ENCODE measurements at places on chromosomes 1 and 21. TPM values are rescaled to one million over a fixed set of nuclear protein-coding genes. Genes with fewer than 3 reads are reported as not detected.

DNA sequence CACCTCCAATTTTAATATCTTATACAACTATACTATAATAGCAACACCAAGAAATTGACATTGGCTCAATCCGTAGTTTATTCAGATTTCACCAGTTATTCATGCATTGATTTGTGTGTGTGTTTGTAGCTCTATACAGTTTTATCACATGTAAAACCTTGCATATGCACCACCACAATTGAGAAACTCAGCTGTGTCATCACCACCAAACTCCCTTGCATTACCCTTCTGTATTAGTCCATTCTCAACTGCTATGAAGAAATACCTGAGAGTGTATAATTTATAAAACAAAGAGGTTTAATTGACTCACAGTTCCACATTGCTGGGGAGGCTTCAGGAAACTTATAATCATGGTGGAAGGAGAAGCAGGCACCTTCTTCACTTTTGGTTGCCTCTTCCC is 162.1 kb downstream of the PATJ start:
- no peaks in the 10 kb centered on the region for H3K36me3 ChIP-seq
- no peak overlapping the region for H3K27ac ChIP-seq
- H3K4me3 ChIP-seq, result no peak overlapping the region
- H3K27me3 ChIP-seq, result no peaks in the 10 kb centered on the region
- H3K4me1 ChIP-seq, result no peaks in the 10 kb centered on the region
- no peak for DNase-seq

- no peak for DNase-seq
- no peaks in the 10 kb centered on the region for H3K4me1 ChIP-seq
- no peaks in the 10 kb centered on the region for H3K36me3 ChIP-seq
- H3K27me3 ChIP-seq, result no peaks in the 10 kb centered on the region
- H3K4me3 ChIP-seq, result no peak overlapping the region
Observed at GRCh38 chr1:218850367-218850766, 323.3 kb upstream of the LYPLAL1 start.

- H3K4me1 ChIP-seq, result peaks cover 53% of the 10 kb centered on the region
- H3K27ac ChIP-seq, result peak overlapping the region; percentile 99
Observed at GRCh38 chr1:150578272-150579109, 919 bp downstream of the MCL1 start.

DNA sequence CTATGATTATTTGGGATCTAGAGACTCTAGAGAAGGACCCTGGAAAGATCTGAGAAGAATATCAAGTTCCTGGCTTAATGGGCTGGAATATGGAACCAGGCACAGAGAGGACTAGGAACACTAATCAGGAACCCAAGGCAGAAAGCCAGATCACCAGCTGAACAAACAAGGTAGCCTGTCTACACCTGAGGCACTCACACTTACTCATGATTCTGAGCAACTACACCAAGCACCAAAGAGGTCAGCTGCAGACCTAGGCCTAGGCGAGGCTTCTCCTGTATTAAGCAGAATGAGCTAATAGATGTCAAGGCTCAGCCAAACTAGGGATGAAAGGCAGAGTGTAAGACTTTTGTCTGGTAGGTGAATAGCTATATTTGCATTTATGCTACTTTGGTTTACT is 368.1 kb downstream of the LTN1 start:
- H3K27me3 ChIP-seq, result no peaks in the 10 kb centered on the region
- H3K27ac ChIP-seq, result no peak overlapping the region
- H3K4me3 ChIP-seq, result no peak overlapping the region

DNA sequence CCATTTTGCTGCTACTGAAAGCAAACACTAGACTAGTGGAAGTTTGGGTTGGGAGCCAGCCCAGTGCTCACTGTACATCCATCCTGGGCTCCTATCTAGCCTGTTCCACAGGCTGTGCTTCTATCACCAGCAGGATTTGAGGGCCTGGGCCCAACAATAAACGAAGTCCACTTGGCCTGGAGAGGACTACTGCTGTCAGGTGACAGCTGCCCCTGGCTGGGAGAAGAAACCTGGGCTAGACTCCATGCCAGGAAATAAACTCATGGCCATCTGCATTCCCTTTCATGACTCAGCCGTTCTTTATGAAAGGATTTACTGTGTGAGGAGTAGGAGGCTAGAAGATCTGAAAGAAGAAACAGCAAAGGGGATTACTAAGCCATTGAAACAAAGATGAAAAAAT is 35.5 kb downstream of the COLGALT2 start:
- no peak for DNase-seq
- peak overlapping the region; percentile 58 for H3K4me3 ChIP-seq
- peaks cover 32% of the 10 kb centered on the region for H3K4me1 ChIP-seq
- H3K27me3 ChIP-seq, result no peaks in the 10 kb centered on the region

- no peak for DNase-seq
- H3K36me3 ChIP-seq, result no peaks in the 10 kb centered on the region
- peaks cover 15% of the 10 kb centered on the region for H3K4me1 ChIP-seq
Observed at GRCh38 chr1:27346991-27347624, 5.3 kb downstream of the SYTL1 start.

GRCh38 chr1:32142446-32143301 is 34.8 kb downstream of the KPNA6 start:
- peak overlapping the region; percentile 23 for H3K27ac ChIP-seq
- no peak overlapping the region for H3K4me3 ChIP-seq
- H3K4me1 ChIP-seq, result peaks cover 19% of the 10 kb centered on the region
- peaks cover 4% of the 10 kb centered on the region for H3K36me3 ChIP-seq
- DNase-seq, result peak; percentile 5

GRCh38 chr1:117564227-117565075 is 41.4 kb upstream of the TENT5C start:
- H3K27me3 ChIP-seq, result no peaks in the 10 kb centered on the region
- no peaks in the 10 kb centered on the region for H3K36me3 ChIP-seq
- DNase-seq, result no peak
- H3K4me3 ChIP-seq, result peak overlapping the region; percentile 17
- peak overlapping the region; percentile 91 for H3K27ac ChIP-seq

- H3K36me3 ChIP-seq, result no peaks in the 10 kb centered on the region
- peaks cover 32% of the 10 kb centered on the region for H3K4me1 ChIP-seq
- no peak overlapping the region for H3K27ac ChIP-seq
- no peaks in the 10 kb centered on the region for H3K27me3 ChIP-seq
Observed at GRCh38 chr1:31751822-31752241, 12.3 kb downstream of the ADGRB2 start.

- DNase-seq, result no peak
- H3K27ac ChIP-seq, result no peak overlapping the region
- H3K4me3 ChIP-seq, result peak overlapping the region; percentile 21
- no peaks in the 10 kb centered on the region for H3K27me3 ChIP-seq
- peaks cover 21% of the 10 kb centered on the region for H3K36me3 ChIP-seq
Observed at GRCh38 chr1:161206411-161207140, 4.4 kb downstream of the NDUFS2 start.

DNA sequence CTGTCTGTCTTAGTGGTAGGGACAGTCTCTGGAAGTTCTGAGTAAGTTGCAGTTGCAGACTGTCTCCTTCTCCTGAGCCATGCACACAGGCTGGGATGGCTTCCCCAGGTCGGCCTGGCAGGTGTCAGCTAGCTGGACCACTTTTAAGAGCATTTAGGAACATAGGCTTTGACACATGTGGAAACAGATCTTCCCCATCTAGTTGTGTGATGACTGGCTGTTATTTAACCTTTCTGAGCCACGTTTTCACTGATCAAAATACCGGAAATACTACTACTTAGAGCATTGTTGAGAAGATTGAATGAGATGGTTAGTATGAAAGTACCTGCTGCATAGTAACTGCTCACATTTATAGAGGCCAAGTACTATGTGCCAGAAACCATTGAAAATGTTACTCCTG is 6.2 kb upstream of the MAPKAPK2 start:
- H3K4me1 ChIP-seq, result peaks cover 9% of the 10 kb centered on the region
- H3K27ac ChIP-seq, result no peak overlapping the region
- no peak for DNase-seq
- peaks cover 24% of the 10 kb centered on the region for H3K27me3 ChIP-seq
- no peaks in the 10 kb centered on the region for H3K36me3 ChIP-seq
- H3K4me3 ChIP-seq, result no peak overlapping the region

GRCh38 chr1:230905733-230906132 is 37.4 kb upstream of the C1orf198 start:
- H3K27me3 ChIP-seq, result no peaks in the 10 kb centered on the region
- H3K4me1 ChIP-seq, result peaks cover 14% of the 10 kb centered on the region
- peaks cover 10% of the 10 kb centered on the region for H3K36me3 ChIP-seq

- H3K4me1 ChIP-seq, result no peaks in the 10 kb centered on the region
- DNase-seq, result no peak
- H3K27ac ChIP-seq, result no peak overlapping the region
- peaks cover 17% of the 10 kb centered on the region for H3K36me3 ChIP-seq
- no peak overlapping the region for H3K4me3 ChIP-seq
- no peaks in the 10 kb centered on the region for H3K27me3 ChIP-seq
Observed at GRCh38 chr1:168266644-168267186, 14.0 kb upstream of the TBX19 start.

- H3K27ac ChIP-seq, result no peak overlapping the region
- H3K4me3 ChIP-seq, result no peak overlapping the region
- no peaks in the 10 kb centered on the region for H3K4me1 ChIP-seq
- H3K27me3 ChIP-seq, result no peaks in the 10 kb centered on the region
Observed at GRCh38 chr1:221637641-221638041, 104.2 kb downstream of the DUSP10 start.

DNA sequence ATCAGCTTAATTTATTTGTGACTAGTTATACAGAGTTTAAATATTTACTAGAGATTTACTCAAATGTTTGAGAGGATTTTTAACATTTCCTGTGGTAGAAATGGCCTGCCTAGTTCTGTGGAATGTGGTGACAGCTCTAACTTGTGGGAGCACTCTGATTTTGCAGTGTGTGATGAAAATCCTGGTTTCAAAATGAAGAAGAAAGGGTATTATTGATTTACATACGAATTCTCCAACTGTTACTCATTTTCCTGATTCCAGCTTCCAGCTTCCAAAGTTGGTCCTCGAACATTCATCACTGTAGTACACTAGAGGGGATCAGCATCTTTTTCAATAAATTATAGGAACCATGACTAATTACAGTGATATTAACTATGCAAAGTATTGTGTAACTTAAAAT is 462.7 kb upstream of the PKN2 start:
- no peaks in the 10 kb centered on the region for H3K27me3 ChIP-seq
- no peak overlapping the region for H3K27ac ChIP-seq
- H3K4me1 ChIP-seq, result no peaks in the 10 kb centered on the region
- no peaks in the 10 kb centered on the region for H3K36me3 ChIP-seq

GRCh38 chr1:204258213-204259115 is 44.7 kb upstream of the GOLT1A start:
- no peak overlapping the region for H3K27ac ChIP-seq
- H3K4me3 ChIP-seq, result peak overlapping the region; percentile 2
- DNase-seq, result peak; percentile 62
- H3K36me3 ChIP-seq, result no peaks in the 10 kb centered on the region
- no peaks in the 10 kb centered on the region for H3K27me3 ChIP-seq

- H3K36me3 ChIP-seq, result no peaks in the 10 kb centered on the region
- peaks cover 3% of the 10 kb centered on the region for H3K27me3 ChIP-seq
- no peak for DNase-seq
- no peak overlapping the region for H3K27ac ChIP-seq
Observed at GRCh38 chr1:111204201-111204982, 3.9 kb upstream of the DENND2D start.

DNA sequence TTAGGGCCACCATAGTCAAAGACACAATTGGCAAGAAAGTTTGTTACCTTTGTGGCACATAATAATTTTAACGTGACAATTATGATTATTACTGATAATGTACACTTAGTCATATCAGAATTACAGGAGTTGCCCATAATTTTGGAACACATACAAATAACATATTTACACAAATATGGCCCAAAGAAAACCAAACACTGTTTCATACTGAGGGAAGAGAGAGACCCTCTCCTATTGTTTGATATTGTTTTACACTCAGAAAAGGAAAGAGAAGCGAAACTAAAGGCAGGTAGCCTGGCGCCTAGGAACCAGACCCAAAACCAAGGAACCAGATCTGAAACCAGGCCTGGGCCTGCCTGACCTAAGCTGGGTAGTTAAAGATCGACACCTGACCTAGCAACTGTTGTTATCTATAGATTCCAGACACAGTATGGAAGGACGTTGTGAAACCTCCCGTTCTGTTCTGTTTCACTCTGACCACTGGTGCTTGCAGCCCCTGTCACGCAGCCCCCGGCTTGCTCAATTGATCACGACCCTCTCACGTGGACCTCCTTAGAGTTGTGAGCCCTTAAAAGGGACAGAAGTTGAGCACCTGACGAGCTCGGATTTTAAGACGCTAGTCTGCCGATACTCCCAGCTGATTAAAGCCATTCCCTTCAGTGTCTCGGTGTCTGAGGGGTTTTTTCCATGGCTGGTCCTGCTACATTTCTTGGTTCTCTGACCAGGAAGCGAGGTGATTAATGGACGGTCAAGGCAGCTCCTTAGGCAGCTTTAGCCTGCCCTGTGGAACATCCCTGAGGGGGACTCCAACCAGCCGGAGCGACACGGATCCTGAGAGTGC is 27.9 kb downstream of the C1orf115 start:
- H3K4me3 ChIP-seq, result no peak overlapping the region
- no peaks in the 10 kb centered on the region for H3K36me3 ChIP-seq
- no peaks in the 10 kb centered on the region for H3K27me3 ChIP-seq
- no peak overlapping the region for H3K27ac ChIP-seq
- H3K4me1 ChIP-seq, result no peaks in the 10 kb centered on the region

DNA sequence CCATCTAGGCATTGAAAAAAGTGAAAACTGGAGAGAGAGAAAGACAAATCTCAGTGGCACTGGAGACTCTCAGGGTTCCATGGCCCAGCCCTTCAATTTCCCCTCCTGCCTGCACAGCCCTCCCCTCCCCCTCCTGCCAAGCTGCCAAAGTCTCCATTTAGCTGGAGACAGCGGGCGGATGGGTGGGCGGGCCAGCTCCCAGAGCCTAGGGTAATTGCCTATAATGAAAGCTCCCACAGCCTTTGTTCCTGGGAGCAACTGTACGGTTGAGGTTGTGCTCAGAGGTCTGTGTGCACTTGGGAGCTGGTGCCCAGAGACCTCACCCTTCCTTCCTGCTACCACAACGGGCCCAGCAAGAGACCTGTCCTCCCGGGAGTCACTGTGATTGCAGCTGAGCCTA is 89.6 kb downstream of the NAV1 start:
- peaks cover 20% of the 10 kb centered on the region for H3K4me1 ChIP-seq
- DNase-seq, result no peak
- no peaks in the 10 kb centered on the region for H3K36me3 ChIP-seq
- no peak overlapping the region for H3K4me3 ChIP-seq
- H3K27me3 ChIP-seq, result peaks cover 3% of the 10 kb centered on the region
- no peak overlapping the region for H3K27ac ChIP-seq

GRCh38 chr1:16243936-16244649 is 7.1 kb upstream of the CPLANE2 start:
- no peaks in the 10 kb centered on the region for H3K27me3 ChIP-seq
- H3K27ac ChIP-seq, result no peak overlapping the region
- H3K4me1 ChIP-seq, result peaks cover 7% of the 10 kb centered on the region
- DNase-seq, result peak; percentile 73

GRCh38 chr1:57736940-57737339 is 313.1 kb upstream of the DAB1 start:
- no peaks in the 10 kb centered on the region for H3K4me1 ChIP-seq
- no peak for DNase-seq
- H3K27me3 ChIP-seq, result no peaks in the 10 kb centered on the region

CSF1 gene
- total RNA-seq, result 17.9 TPM

NBPF9 gene
- total RNA-seq, result 44.2 TPM

ESPN gene
- total RNA-seq, result 1.7 TPM

EXO1 gene
- 49.3 TPM for total RNA-seq

NR5A2 gene
- not detected for total RNA-seq

RBM11 gene
- total RNA-seq, result 0.65 TPM

CFAP107 gene
- not detected for total RNA-seq

GORAB gene
- 14.2 TPM for total RNA-seq

NMNAT2 gene
- total RNA-seq, result 3.2 TPM

LCE1E gene
- not detected for total RNA-seq
